ENCODE measurements at places on chromosomes 11 and 22.

GRCh38 chr11:46308631-46309419 is 31.4 kb downstream of the CREB3L1 start:
- peak; percentile 35 for DNase-seq

GRCh38 chr11:83599066-83599465 is 312.9 kb upstream of the CCDC90B start:
- no peak for DNase-seq

DNA sequence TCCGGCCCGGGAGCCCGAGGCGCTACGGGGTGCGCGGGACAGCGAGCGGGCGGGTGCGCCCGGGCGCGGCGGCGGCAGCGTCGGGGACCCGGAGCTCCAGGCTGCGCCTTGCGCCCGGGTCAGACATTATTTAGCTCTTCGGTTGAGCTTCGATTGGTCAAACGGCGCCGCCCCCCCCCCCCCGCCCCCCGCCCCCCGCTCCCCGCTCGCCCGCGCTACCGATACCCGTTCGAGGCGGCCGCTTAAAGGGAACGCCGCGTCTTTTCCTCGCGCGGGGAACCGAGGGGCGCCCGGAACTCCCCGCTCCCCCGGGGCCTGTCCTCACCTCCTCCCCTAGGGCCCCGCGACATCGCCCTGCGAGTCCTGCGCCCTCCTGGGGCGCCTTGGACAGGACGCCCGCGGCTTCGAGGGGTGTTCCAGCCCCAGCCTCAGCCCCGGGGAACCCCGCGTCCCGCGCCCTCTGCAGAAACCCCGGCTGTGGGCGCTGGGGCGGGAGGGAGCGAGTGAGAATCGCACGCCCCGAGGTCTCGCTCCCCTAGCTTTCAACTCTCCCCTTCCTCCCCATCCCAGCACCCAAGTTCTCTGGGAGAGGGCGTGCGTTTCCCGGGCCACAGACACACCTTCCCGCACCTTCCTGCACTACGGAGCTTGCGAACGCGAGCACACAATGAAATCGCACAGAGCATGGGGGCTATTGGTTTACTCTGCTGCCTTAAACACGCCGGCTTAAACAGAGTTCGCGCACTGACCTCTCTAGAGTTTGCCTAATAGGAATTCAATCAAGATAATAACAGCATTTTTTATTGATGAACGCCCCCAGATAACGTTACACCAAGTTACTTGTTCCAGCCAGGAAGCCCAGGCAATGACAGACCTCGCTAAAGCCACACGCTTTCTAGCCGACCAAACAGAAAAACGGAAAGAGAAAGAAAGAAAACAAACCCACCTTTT is at the start of gene BDNF:
Gene BDNF (minus strand): TSS at position 105 of the 951 bp plus-strand sequence. CDS start 41,891 bp downstream, outside the sequence.
- no peak for DNase-seq

GRCh38 chr22:22031183-22031945 is 48.8 kb upstream of the TOP3B start:
- no peak for DNase-seq

Measured in stimulated activated CD8-positive, alpha-beta memory T cell treated with anti-CD3 and anti-CD28 coated beads, Interleukin-7, amount 100 ng/mL, for 1 hour (primary cell).